GM03348 (cell line): ENCODE measurements at places on chromosomes 7 and 10.
A peak's percentile ranks its signal among the peaks of the same experiment; 100 is the strongest.

DNA sequence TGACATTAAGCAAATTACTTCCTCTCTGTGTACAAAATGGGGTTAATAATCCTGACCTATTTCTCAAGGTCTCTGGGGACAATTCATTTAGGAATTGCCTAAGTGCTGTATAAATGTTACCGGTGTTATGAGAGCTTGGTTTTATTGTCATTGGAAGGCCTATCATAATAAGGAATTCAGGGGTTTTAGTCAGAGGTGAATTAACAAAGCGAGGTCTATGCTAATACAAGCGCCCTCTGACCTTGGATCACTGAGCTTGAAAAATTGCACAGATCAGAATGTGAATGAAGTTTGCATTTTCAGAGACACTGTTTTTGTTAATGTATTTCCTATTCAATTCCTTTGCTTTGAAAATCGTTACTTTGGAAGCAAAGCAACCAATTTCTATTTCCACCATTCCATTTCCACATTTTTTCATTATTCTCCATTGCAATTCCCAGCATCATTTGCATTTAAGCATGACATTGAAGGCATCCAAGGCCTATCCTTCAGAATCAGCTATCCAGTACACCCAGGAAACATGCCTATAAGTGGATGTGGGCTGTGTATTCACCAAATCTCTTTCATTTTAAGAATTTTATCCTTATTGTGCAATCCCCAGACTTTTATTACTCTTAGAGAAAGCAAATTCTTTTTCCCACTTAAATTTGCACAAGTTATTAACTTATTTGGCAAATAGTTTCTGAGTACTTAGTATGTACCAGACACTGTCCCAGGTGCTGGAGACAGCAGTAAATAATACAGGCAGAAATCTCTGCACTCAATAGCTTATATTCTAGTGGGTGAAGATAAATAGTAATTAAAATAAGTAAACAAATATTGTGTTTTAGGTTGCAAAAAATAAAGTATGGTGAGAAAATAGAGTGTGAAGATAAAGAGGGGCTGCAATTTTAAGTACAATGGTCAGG lies 133.1 kb downstream of the NRCAM start:
- no peak for DNase-seq

DNA sequence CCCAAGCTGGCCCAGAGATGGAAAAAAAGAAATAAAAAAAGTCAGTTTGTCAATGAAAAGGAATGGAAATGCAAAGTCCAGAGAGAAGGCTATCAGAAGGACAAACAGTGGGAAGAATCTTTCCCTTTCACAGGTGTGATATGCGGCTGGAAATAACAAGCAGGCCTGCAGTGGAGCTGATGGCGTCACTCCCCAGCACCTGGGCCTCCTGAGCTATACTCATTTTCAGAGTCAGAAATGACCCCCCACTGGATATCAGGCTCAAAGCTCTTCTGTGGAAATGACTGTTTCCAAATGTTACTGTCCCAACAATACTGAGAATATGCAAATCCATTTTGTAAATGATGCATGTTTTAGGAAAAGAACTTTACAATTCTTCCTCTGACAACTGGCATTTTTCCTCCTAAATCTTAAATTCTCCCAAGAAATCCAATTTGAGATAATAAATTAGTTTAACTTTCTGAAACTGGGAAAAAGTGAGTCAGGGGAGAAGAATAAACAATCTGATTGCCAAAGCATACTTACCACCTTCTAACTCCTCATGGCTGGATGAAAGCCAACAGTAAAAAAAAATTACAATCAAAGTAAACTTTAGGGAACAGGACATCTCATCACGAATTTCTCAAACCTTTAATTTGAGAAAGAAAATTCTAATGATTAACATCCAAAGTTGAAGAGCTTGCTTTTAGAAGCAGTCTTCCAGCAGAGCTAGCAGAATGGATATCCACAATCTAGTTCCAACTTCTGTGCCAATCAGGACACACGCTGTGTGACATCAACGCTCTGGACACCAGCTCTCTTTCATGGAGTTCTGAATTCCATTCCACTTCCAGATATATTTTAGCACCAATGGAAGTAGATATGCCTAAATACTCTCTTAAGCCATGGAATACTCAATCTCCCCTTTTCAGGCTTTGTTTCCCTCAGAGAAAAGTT lies 5.3 kb upstream of the CUZD1 start:
- DNase-seq, result no peak

GRCh38 chr7:100801833-100802568 lies 25.3 kb downstream of the EPHB4 start:
- peak; percentile 80 for DNase-seq

GRCh38 chr7:130721486-130722277 lies 12.3 kb downstream of the KLF14 start:
- peak; percentile 66 for DNase-seq

- no peak for DNase-seq
Observed at GRCh38 chr7:108282427-108282996, 152.4 kb upstream of the LAMB4 start.

DNA sequence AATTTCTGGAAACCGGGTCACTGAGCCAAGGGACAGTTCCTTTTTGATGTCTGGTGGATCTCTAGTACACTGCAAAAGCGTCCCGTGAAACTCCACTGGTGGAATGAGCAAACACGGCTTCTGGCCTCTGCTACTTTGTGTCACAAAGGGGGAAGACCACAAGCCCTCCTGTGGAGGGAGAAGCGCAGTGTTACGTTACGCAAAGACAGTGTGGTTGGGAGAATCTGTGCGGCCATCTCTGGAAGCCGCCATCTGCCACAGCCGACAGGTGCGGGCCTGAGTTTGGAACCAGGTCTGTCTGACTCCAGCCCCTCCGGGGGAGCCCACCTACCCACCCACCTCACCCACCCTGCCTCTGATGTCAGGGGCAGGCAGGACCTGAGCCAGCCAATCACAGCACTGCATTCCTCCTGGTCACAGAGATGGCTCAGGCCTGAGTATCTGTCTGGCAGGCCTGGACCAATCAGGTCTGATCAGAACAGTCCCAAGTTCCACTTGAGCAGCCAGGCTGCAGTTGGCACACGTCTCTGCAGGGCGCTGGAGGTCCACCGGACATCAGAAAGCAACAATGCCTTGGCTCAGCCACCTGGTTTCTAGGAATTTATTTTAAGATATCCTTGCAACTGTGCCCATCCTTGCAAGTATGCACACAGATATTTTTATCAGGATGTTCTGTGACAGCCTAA lies 3.0 kb upstream of the CYP2W1 start:
- DNase-seq, result no peak

DNA sequence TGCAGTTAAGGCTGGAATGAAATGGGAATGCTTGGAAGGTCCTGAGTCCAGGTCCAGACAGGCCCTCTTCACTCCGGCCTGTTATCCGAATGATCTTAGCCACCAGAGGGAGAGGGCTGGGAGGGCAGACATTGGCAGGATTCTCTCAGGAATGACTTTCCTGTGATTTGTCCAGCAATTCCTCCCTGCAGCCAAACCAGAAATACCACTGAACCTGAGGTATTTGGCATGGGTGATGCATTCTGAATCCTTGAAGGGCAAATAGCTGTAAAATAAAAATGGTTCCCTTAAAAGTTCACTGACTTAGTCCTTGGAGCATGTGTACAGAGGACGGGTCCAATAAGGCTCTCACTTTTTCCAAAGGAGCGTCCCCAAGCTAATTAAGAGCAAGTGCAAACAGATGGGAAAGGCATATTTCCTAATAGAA lies 77.5 kb upstream of the HABP2 start:
- DNase-seq, result peak; percentile 82

DNA sequence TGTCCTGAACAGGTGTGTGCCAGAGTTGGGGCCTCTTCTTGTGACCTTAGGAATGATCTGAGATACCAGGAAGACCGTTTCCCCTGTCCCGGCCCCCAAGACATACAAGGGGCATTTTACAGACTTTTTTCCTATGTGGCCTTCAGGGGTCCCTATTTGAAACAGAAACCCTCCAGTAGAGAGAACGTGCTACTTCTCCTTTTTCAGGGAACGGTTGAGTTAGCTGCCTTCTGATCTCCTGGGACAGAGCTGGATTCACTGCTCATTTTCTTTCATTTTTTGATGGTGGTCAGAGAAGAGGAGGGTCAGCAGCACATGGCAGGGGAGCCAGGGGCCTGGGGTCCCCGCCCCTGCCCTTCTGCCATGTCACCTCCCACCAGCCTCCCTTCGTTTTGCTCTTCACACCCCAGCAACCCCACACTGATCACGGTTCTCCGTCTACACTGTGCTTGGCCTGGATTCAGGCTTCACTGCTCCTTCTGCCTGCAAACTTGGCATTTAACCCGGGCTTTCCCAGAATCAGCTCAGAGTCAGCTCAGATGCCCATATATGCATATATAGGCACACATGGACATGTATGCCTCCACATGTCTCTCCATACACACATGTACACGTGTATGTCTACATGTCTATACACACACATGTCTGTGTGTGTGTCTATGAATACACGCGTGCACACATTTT lies 138.1 kb upstream of the BTBD16 start:
- DNase-seq, result no peak

GRCh38 chr10:78332012-78332411 lies 298.3 kb downstream of the RPS24 start:
- peak; percentile 72 for DNase-seq
